ENCODE measurements at places on chromosomes 16 and 17.

DNA sequence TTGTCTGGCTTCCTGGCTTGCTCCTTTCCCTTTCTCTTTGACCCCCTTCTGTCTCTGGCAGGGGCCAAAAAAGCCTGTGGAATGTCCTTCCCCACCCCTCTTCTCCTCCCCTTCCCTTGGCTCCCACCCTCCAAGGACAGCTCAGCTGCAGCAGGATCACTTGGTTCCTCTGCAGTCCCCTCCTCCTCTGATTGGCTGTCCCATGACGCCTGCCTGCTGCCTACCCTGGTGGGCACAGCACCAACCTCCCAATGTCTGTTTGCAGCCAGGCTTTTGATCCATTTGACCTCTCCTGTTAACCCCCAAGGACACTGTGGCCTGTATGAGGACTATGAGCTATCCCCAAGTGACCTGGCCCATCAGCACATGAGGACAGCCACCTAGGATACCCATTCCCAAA is 14.8 kb upstream of the MTMR4 start:
- no peak for DNase-seq

- DNase-seq = no peak
These were observed 106.1 kb downstream of the AATF start for GRCh38 chr17:37054894-37055293.

DNA sequence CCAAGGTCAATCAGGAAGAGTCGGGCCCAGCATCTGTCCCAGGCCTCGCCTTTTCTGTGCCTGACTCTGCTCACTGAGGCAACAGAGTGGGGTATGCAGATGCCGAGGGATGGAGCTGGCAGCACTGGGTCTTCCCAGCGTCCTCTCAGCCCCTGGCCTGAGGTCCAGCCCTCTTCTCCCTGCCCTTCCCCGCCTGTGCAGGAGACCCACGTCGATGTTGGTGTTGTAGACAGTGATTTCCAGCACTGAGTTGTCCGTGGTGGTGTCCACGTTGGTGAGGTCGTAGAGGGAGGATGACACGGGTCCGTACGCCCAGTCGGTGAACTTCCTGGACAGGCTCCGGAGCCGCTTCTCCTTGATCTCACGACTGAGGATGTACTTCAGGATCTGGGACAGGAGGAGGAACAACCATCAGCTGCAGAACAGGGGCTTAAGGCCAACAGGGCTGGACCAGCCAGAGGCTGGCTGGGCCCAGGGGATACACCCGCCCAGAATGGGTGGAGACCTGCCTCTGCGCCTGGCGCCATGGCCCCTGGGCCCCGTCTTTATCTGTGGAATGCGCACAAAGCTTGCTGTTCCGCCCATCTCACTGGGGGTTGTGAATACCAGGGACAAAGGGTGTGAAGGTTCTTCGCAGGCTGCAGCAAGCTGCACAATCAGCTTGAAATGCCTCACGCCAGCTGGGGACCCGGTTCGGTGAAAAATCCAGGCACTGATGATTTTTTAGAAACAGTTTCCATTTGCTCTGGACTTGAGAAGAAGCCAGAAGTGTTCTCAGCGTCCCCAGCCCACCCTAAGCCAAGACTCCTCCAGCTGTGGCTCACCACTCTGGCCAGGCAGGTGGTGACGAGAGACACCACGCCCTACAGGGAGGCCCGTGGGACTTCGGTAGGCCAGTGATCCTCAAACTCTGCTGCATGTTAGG is 27.5 kb downstream of the TRPV3 start:
- DNase-seq = no peak

DNA sequence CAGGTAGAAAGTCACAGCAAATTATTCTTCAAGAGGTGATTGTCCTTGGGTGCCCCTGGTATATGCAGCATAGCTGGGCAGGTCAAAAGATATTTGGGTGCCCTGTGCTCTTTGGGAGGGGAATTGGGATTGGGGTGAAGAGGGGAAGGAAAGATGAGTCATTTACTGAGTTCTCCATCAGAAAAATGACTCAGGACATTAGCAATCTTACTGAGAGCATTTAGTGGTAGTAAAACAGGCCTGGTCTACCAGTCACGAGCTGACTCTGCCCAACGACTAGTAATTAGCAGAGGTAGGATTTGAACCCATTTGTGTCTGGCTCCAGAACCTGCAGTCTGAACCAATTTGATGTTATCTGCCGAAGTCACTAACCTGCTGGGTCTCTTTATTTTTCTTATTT is 6.0 kb upstream of the GRIN2A start:
- DNase-seq = no peak

DNA sequence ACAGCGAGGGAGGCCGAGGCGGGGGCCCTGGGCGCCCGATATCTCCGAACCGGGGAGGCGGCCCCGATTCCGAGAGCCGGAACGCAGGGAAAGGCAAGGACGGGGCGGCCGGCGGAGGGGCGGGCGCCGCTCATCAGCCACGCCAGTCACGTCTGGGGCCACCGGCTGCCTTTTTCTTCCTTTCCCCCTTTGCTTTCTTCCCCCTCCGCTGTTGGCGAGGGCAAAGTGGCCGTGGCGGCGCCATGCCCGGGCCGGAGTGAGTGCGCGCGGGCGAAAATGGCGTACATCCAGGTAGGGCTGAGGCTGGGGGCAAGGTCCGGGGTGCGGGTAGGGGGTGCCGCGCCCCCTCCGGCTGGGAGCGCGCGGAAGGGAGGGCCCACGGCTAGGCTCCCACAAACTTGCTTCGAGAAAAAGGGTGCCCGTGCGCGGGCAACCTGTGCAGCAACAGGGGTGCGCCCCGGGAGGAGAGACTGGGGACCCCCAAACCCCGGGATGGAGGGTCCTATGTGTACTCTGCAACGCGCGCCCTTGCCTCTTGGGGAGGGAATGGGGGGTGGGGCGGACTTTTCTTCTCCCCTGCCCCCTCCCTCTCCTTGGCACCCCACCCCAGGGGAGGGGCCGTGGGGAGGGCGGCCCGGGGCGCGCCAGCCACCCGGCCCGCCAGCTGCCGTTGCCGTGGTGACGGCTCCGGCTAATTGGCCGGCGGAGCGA is 486 bp downstream of the SYT17 start:
- no peak for DNase-seq

DNA sequence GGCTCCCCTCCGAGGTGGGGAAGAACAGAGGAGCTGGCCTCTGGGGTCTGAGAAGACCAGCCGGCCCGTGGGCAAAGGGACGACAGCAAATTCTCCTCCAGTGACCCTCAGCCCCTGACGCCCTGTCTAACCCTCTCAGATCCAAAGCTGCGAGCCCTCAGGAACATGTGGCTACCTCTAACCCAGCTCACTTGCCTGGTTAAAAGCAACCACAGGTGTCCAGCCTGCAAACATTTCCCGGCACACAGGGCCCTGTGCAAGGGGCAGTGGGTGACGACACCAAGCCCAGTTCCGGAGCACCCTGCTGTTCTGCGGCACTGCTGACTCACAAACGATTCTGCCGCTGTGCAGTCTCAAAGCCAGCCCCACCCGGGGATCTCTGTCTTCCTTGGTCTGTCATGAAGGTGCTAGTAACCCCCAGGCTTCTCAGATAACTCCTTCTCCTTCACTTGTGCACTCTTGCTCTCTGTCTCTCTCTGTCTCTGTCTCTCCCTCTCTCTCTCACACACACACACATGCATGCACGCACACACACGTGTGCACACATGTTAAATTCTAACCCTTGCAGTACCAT is 23.0 kb downstream of the WNT3 start:
- DNase-seq = peak; percentile 32

- DNase-seq = no peak
These were observed 3.4 kb downstream of the SPNS1 start for GRCh38 chr16:28977703-28978662.

- no peak for DNase-seq
These were observed 10.7 kb upstream of the RNF222 start for GRCh38 chr17:8408371-8408770.
